ENCODE measurements at places on chromosomes 1 and 21.

GRCh38 chr1:101086783-101087182 is 61.2 kb upstream of the DPH5 start:
- DNase-seq = no peak

GRCh38 chr1:76477156-76477555 is 390.1 kb upstream of the ST6GALNAC5 start:
- no peak for DNase-seq

DNA sequence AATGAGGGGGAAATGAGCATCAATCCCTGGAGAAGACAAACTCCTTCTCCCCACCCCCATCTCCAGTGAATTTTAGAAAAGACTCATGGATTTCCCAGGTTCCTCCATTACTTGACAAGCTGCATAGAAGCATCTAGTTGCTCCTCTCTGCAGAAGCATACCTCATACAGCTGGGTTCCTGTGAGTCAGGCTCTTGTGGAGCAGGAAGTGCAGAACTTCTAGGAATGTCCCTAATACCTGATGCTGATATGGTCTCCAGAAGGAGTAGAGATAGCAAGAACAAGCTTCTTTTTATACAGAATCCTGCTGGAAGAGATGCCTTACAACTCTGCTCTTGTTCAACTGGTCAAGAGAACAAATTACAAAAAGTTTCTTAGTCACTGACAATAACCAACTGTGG is 105.5 kb downstream of the TNR start:
- no peak for DNase-seq

DNA sequence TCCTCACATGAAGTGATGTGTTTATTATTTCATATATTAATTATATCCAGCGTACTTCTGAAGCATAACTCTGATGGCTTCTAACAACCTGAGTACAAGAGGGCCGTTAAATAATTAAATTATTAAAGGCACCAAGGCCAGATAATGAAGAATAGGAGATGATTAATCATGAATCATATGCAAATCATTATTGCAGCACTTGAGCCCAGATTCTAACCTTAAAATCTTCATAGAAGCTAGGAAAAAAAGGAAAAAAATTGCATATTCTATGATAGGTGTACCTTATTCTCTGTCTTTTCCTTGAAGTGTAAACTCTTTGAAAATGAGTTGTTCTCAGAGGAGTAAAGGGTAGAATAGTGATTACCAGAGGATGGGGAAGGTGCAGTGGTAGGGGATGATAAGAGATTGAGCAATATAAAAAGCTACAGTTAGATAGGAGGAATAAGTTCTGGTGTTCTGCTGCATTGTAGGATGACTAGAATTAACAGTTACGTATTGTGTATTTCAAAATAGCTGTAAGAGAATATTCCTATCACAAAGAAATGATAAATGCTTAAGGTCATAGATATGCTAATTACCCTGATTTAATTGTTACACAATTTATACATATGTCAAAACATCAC is 51.1 kb downstream of the SWT1 start:
- DNase-seq = no peak

GRCh38 chr1:76262601-76263000 is 188.1 kb downstream of the ST6GALNAC3 start:
- DNase-seq = no peak

- no peak for DNase-seq
Measured at GRCh38 chr1:207885129-207886032, 25.5 kb downstream of the CD34 start.

- DNase-seq = no peak
Measured at GRCh38 chr1:27536767-27537166, 46.8 kb upstream of the WASF2 start.

DNA sequence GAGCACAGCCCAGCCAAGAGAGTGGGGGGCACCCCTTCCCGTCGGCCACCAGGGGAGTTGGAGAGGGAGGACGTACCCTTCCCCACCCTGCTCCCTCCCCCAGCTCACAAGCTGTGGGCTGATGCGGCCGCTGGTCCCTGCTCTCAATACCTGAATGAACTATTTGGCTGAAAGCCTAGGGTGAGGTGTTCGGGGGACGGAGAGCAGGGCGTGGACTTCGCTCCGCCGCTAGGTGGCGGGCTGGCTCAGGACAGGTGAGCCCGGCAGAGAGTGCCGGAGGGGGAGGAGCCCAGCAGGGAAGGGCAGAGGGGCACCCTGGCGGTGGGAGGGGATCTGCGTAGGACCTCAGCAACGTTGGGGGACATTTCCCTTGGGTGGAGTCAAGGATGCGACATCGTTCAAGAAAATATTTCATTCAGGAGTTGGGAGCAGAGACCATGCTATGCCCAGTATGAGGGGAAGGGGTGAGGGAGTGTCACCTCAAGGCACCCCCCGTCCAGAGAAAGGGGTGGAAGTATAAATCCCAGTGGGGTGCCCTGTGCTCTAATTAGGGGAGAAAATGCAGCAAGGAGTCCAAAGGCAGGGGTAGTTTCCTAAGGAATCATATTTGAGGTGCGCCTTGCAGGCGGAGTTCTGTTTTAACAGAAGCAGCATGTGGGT is 12.0 kb upstream of the RHBG start:
- peak; percentile 44 for DNase-seq

DNA sequence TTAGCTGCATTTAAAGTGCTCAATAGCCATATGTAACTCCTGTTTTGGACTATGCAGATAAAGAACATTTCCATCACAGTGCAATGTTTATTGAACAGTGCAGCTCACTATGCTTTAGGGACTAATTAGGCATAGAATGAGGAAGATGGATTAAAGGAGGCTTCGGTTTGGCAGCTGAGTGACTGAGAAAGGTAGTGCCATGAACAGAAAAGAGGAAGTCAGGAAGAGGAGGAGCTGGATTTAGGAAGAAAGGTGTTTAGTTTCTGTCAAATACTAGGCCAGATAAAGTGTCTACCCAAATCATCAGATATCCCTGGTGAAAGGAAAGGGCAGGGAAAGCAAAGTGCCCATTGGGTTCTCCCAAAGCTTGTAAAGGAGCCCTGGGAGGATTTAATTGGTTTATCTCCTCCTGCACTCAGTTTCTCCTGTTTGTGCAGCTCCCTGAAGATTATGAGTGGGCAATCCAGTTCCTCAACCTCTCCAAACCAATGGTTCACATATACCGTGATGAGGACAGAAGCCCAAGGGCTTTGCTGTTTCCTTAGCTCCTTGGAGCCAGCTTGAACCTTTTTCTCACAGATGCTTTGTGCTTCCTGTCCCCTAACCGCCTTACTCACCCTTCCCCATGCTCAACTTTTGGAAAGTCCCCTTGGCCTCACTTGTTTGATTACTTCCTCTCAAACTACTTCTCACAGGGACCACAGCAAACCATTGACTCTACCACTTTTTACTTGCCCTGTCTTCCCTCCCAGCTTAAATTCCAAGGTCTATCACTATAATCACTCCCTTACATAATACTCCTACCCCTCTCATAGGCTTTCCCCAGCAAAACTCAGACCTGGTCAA is 3.5 kb upstream of the RAP1A start:
- no peak for DNase-seq

GRCh38 chr21:26421724-26422123 is 151.4 kb downstream of the CYYR1 start:
- no peak for DNase-seq

DNA sequence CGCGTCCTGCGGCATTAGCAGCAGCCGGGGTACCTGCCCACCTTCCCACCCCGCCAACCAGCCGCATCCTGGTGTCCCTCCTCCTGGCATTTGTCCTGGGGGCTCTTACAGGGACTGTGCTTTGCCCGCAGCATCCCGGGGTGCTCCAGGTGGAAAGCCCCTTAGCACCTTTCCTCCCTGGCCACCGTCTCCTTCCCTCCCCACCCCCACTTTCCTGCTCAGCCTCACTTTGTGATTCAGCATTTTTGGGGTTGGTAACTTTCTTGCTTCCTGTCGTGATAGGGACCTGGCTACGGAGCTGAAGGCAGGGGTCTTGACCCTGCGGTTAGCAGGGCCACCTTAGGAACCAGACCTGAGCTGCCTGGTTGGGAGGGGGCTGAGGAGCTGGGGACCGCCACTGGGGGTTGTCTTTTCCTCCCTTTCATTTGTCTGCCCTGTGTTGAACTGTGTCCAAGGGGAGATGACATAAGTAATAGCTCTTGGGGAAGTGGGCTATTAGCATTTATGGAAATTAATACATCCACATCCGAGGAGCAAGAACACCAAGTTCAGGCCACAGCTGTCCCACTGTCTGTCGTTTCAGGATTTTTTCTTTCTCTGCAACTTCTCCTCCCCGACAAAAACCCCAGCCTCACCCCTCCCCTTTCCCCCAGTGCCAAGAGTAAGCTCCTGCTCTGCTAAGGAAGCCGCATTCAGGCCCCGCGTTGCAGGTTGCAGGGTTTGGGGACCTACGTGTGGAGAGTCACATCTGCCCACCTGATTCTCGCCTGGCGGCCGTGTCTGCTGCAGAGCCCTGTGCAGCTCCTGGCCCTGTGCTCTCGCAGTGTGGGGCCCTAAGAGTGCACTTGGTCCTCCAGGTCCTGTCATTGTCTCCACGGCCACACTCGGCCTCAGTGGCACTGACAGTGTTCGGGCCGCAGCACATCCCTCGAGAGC is 1.6 kb upstream of the NPHP4 start:
- DNase-seq = no peak

DNA sequence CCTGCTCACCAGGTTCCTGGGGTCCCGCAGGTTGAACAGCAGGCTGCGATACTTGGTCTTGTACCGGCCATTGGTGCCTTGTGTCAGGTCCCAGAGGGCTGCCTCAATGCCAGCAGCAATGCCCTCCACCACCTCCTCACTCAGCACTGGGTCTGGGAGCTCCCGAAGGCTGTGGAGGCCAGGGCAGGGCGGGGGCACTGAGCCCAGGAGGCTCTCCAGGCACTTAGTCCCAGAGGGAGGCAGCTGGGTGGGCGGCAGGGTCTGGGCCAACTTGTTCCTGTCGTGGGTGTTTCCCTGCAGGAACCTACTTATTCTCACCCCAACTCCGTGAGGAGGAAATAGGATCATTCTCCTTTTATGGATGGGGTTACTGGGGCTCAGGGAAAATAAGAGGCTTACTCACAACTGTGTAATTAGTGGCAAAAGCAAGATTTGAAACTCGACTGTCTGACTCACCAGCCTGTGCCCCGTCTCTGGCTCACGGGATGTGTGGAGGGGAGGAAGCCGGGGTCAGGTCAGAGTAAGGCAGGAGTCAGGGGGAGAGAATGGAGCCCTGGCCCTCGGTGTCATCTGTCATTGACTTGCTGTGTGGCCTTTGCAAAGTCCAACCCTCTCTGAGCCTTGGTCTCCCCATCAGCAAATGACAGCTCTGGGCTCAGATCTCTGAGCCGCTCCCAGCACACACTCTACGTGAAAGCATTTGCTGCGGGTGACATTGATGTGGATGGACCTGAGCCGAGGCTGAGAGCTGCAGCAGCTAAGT is 17.2 kb downstream of the SPOCD1 start:
- no peak for DNase-seq

DNA sequence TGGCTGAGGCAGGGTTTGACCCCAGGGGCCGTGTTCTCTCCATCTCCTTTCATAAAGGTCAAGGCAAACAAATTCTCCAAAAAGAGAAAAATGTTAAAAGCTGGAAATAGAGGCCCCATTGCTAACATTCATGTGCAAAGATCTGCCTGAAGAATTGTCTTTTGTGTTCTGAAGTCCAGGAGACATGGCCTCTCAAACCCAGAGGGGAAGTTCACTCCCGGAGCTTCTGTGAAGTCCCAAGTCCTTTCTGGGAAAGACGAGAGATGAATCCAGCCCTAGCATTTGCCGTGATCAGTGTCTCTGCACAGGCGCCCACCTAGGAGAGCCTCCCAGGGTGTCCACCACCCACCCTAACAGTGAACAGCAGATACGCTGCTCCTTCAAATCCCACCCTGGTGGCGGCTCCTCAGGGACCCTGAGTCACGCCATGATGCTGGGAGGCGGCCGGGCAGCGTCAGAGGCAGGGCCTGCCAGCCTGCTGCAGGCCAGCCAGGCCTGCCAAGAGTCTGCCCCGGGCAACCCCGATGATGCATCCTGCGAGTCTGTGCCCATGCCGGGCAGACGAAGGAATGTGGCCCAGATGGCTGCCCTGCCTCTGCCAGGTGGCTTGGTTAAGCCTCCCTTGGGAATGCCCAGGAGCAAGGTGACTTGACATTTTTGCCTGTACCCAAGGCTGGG is 5.2 kb upstream of the C2CD2 start:
- no peak for DNase-seq

GRCh38 chr1:65512383-65512782 is 91.9 kb downstream of the LEPR start:
- DNase-seq = no peak

DNA sequence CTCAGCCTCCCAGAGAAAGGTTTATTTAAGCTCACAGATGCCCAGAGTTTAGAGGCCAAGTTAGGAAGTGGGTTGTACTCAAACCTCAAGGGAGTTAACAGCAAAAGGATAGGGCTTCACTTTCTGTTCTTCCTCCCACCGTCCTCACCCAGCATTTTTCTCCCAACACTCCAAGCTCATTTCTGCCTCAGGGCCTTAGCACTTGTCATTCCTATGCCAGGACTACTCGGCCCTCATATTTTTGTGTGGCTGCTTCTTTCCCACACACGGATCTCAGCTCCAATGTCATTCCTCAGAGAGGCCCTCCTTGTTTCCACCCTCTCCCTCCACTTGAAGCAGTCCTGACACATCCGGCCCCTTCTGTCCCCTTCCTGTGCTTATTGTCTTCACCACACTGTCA is 12.9 kb downstream of the FAM43B start:
- no peak for DNase-seq

DNA sequence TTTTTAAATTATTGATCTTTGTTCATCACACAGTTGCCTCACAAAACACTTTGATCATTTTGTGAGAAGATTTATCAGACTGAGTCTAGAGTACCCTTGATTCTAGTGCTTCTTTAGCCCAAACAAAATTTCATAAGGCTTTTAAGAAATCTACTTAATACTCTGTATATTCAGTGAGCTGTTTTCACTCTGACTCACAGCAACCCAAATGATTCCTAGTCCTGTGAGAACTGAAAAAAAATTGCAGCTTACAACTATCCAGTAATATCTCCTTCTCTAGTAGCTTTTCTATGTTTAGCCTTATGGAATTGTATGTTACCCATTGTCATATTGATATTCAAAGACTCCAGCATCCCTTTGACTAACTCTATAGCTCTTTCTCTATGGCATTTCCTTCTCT is 915.6 kb downstream of the AMY1C start:
- no peak for DNase-seq

GRCh38 chr1:26237230-26237966 is 3.4 kb downstream of the CEP85 start:
- no peak for DNase-seq

DNA sequence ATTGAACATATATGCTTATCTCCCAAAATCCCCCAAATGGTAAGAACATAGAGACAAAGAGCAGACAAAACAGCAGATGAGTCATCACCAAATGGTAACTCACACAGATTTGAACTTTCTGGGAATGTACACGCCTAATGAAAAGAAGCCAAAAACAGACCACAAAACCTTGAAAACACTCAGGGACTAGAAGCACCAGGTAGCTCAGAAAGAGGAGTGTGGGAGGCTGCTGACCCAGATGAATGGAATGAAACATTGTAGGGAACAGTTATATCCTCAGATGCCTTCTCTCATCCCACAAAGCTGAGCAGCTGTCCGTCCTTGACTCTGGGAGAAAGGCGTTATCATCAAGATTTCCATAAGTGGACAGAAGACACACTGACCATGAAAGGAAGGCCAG is 307.0 kb upstream of the USP25 start:
- DNase-seq = no peak
